Cerebellar nuclear complex (tissue), 1 donor: ENCODE measurements at places on chromosomes 12 and 14.

- no peak for DNase-seq
These were observed 19.7 kb downstream of the BTBD6 start for GRCh38 chr14:105267820-105268548.

DNA sequence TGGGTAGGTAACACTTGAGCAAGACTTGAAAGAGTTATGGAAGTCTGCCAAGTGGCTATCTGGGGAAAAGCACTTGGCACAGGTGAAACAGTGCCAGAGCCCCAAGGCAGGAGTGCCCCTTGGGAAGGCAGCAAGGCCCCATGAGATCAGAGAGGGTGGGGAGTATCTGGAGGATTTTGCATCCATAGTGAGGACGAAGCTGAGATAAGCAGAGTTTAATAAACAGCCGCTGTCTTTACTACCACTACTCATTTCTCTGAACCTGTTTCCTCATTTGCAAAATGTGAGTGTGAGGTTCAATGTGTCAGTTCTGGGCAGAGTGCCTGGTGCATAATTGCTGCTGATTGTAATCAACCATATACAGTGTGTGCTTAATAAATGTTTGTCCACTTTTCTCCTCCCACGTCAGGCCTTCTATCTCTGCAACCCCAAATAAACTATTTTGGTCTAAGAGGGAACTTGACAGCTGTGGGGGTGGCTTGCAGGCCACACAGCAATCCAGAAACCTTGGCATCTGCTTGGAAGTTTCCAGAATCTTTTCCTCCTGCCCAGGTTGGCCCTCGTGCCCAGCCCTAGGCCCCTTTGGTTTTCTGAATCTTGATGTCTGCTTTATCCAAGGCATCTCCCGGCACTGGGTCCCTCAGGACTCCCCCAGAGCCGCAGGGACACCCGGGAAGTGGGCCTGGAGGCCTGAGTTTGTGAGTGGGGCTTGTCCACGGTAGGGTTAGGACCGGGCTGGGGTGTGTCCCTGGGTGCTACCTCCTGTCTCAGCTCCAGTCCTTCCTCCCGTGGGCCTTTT lies 4.5 kb downstream of the ABCB9 start:
- no peak for DNase-seq

DNA sequence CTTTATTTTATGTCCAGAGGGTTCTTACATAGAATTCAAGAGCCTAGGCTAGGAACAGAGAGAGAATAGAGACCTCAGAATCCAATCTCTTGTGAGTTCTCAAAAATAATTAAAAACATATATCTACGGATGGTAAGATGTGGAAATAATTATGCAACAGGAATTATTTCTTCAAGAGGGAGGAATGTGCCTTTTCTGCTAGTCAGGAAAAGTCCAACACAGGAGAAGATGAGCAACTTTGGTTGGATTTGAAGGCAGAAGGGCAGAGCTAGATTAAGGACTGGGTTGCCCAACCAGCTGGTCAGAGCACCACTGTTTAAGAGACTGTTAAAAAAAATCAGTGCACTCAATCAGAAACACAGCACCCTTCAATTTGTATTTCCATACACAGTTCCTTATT lies 365.5 kb downstream of the ETNK1 start:
- DNase-seq = no peak

DNA sequence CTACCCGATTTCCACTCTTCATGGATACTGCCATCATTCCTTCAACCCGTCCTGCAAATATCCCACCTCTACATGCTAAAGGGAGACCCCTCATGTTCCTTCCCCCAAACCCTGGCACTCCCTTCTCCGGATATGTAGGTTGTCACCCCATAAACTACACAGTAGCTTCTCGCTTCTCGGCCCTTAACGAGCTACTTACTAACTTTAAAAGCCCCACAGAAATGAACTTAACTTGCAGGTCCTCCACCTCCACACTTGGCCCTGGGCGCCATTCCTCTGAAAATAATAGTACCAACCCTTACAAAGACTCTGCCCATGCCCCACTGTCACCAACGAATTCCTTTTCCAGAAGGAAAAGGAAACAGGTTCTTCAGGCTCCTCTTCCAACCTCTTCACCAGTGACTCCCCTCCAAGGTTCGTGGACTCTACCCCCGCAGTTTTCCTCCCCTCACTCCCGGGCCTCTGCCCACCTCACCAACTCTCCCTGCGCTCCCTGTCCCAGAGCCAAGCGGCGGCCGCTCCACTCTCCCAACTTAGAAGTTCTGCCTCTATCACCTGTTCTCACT lies 1.2 kb downstream of the SPPL3 start:
- DNase-seq = no peak

- no peak for DNase-seq
These were observed 7.7 kb upstream of the DYRK2 start for GRCh38 chr12:67640863-67641262.

- DNase-seq = no peak
These were observed 138.8 kb downstream of the CALM1 start for GRCh38 chr14:90535556-90536090.

DNA sequence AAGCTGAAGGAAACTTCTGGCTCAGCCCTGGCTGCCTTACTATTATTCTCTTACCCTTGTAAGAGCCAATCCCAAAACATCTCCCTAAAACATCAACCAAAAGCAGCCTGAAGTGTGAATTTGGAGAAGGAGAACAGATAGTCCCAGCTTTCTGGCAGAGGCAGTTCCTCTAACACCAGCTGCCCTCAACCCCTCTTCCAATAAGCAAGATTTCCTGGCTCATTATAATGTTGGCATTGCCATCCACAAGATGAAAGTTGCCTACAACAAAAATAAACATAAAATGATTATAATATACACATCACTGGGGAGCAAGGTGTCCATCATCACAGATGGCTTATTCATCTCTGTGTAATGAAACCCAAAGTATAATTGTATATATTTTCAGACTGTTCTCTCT lies 352.5 kb upstream of the CCDC196 start:
- no peak for DNase-seq

DNA sequence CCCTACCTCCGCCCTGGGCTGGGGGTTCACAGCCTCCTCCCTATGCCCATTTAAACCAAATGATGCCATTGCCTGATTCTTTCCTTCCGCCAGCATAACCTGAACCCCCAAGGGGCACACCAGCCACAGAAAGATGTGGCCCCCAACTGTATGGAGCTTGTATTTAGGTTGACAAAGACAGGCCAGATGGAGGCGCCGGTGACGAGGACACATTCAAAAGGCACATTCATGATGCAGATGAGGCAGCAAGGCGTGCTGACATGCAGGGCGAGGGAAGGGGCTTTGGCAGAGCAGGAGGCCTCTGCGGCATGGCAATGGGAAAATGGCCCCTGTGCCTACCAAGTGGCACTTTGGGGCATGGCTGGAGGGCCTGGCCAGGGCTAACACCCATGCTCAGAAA lies 112.2 kb downstream of the RFLNA start:
- no peak for DNase-seq

- DNase-seq = no peak
These were observed 60.2 kb upstream of the ACTN1 start for GRCh38 chr14:69039288-69039628.

- DNase-seq = no peak
These were observed 7.0 kb downstream of the ETNK1 start for GRCh38 chr12:22631863-22632463.

DNA sequence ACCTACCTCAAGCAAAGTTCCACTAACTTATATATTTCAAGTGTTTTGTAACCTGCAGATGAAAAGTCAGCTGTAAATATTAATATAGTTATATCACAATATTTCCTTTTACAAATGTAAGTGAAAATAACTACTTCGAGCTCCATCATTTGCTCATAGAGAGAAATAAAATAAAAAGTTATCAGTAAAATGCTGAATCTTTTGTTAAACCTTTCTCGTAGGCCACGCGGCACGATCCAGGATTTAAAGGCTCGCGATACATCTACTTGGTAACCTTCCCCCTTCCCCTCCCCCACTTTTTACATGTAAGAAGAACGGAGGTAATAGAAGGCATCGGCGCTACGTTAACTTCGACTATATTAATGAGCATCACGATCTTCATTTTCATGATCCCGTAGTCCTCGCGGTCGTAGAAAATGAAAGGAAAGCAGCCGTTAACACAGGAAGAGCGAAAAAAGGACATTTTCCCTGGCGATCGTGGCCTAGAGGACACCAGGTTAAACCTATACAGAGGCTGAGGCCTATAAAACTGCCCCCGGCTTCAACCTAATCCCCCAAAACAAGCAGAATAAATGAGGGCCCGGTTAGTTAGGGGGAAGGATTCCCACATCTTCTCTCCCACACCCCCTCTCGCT lies 508 bp downstream of the HNRNPC start:
- DNase-seq = no peak

- DNase-seq = no peak
These were observed 2.4 kb downstream of the MYL2 start for GRCh38 chr12:110917961-110918360.

- no peak for DNase-seq
These were observed 233.3 kb upstream of the PPFIA2 start for GRCh38 chr12:81992461-81992860.

DNA sequence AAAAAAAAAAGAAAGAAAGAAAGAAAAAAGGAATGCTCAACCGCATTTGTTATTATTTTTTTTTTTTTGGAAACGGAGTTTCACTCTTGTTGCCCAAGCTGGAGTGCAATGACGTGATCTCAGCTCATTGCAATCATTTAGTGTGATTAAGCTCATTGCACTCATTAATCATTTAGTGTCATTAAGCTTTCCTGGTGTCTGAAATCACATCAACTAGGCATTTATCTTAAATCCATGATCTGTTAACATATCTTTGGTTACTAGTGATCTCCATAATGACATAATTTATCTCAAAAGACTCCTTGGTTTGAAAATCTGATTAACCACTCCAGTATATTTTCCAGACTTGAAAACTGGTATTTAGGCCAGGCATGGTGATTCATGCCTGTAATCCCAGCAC lies 26.3 kb downstream of the ETFBKMT start:
- no peak for DNase-seq

DNA sequence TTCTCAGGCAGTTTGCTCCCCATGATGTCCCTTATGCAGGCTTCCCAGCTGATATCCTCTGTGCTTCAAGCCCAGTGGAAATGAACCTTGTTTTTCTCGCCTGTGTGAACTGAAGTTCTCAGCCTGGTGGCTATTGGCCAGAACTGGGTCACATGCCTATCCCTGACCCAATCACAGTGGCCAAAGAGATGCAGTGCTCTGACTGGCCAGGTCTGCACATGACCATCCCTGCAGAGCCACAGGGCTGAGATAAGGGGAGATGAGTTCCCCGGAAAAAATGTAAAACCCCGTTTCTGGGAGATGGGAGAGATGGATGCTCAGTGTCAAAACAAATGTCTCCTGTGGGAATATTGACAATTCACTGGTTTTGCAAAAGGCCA lies 34.7 kb upstream of the FZD10 start:
- DNase-seq = no peak

DNA sequence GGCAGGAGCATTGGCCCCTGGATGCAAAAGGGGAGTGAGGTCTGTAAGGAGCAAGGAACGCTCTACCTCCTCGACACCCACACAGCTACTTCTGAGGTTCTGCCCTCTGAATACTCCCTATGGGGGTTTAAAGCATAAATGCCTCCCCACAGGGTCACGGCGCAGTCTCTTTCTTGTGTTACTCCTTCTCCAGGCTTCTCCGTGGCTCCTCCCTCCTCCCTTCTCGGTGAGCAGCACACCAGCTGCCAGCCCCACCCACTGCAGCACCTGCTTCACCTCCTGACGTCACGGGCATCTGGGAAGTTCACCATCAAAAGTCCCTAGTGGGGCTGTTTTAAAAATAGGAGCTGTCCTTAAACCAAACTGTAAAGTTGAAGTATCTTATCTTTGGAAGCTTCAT lies 67.3 kb downstream of the SPTB start:
- no peak for DNase-seq

GRCh38 chr14:65927931-65928356 lies 515.4 kb downstream of the FUT8 start:
- no peak for DNase-seq

- no peak for DNase-seq
These were observed 60.6 kb downstream of the BEGAIN start for GRCh38 chr14:100526632-100527031.

DNA sequence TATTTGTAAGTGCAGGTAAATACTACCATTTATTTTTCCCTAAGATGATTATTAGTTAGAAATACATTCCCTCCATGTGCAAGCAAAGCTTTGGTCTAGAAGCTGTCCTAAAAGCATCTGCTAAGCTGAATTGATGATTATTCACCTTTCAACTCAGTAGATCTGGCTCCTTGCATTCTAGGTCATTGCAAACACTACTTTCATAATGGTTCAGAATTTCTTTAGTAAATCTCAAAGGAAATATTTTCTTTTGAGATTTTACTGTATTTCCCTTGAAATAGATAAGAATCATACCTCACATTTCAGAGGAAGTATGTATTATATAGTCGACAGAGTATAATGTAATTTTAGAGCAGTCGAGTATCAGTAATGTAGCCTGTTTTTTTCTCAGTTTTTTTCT lies 2.4 kb downstream of the ETNK1 start:
- DNase-seq = no peak

DNA sequence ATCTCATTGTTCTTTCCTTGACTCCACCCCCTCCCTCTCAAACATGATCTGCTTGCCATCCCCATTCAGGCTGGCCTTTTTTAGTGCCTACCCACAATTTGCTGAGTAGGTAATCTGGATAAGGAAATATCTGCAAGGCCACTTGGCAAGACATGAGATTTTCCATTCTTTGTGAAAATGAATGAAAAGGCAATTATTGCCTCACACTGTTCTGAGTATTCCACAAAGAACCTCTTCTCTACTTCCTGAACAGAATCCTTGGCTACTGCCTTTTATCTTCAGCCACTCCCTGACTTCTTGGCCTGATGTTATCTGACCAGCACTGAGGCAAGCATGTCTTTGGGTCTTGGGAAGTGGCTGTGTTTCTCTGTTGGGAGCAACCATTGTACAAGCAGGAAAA lies 263.2 kb upstream of the ATP2B1 start:
- no peak for DNase-seq

DNA sequence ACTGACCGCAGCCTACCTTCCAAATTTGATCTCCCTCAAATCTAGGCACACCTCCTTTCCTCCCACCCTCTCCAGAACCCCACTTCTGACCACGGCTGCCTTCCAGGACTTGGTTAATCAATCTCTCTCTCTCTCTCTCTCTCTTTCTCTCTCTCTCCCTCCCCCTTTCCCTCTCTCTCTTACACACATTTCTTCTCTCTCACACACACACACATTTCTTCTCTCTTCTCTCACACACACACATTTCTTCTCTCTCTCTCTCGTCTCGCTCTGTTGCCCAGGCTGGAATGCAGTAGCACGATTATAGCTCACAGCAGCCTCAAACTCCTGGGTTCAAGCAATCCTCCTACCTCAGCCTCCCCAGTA lies 521 bp upstream of the GMFB start:
- DNase-seq = no peak

GRCh38 chr14:77603654-77604255 lies 12.7 kb downstream of the SPTLC2 start:
- no peak for DNase-seq

DNA sequence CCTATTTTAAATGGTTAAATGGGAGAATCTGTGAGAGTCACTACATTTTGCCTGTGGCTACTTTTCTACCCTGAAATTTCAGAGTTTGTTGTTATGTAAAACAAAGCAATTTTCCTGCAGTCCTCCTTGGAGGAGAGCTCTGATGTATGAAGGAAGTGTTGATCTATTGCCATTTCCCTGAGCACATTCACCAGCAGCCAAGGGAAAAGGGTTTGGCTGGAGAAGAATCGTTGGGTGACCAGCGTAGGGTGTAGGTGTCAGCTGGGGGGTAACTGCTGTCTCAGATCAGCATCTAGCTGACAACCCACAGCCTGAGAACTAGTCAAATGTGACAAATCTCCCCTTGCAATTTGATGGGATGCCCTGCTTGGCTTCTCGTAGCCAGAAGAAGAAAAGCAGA lies 230.5 kb downstream of the PDZRN4 start:
- no peak for DNase-seq
